Heart right ventricle (tissue), 16 donors: ENCODE measurements at places on chromosomes 7 and 10. TPM values are rescaled to one million over a fixed set of nuclear protein-coding genes. Genes with fewer than 3 reads are reported as not detected.

The PRKG1 gene
- 10.8 TPM for polyA plus RNA-seq

The PLCE1 gene
- 2.3 TPM for polyA plus RNA-seq

The HOXA10 gene
- polyA plus RNA-seq, result not detected

The VPS37D gene
- 1.2 TPM for polyA plus RNA-seq

The OR2A5 gene
- polyA plus RNA-seq, result not detected

The HOGA1 gene
- 58.3 TPM for polyA plus RNA-seq

The TUBAL3 gene
- polyA plus RNA-seq, result 0.51 TPM

The CAV2 gene
- polyA plus RNA-seq, result 56.3 TPM

The NUDT5 gene
- 9.7 TPM for polyA plus RNA-seq

The ELAPOR2 gene
- 1.8 TPM for polyA plus RNA-seq

The PNLIPRP1 gene
- polyA plus RNA-seq, result 0.16 TPM

The WEE2 gene
- polyA plus RNA-seq, result not detected

The A1CF gene
- not detected for polyA plus RNA-seq

The CAPZA2 gene
- 39.4 TPM for polyA plus RNA-seq

The PDE1C gene
- polyA plus RNA-seq, result 11.7 TPM

The DNAJC30 gene
- 9.1 TPM for polyA plus RNA-seq

The VSIR gene
- 47.0 TPM for polyA plus RNA-seq

The CALD1 gene
- 69.9 TPM for polyA plus RNA-seq

The GNGT1 gene
- polyA plus RNA-seq, result not detected

The ADRB1 gene
- 4.7 TPM for polyA plus RNA-seq

The IQCE gene
- 5.0 TPM for polyA plus RNA-seq

The CACNA2D1 gene
- polyA plus RNA-seq, result 7.0 TPM

The NODAL gene
- polyA plus RNA-seq, result not detected

The SORCS1 gene
- polyA plus RNA-seq, result 0.30 TPM

The RAPGEF5 gene
- 5.7 TPM for polyA plus RNA-seq

The IMMP2L gene
- polyA plus RNA-seq, result 4.3 TPM

The CYP26C1 gene
- polyA plus RNA-seq, result not detected

The ITGA8 gene
- 2.2 TPM for polyA plus RNA-seq

The AP1S1 gene
- polyA plus RNA-seq, result 16.1 TPM

The C7orf33 gene
- not detected for polyA plus RNA-seq

The PNLIP gene
- polyA plus RNA-seq, result not detected

The HOXA7 gene
- 0.04 TPM for polyA plus RNA-seq

The SLC18A3 gene
- polyA plus RNA-seq, result not detected

The SKIDA1 gene
- polyA plus RNA-seq, result 0.23 TPM

The MRPS16 gene
- 65.4 TPM for polyA plus RNA-seq

The CNTNAP2 gene
- 0.09 TPM for polyA plus RNA-seq

The VWA2 gene
- polyA plus RNA-seq, result 0.01 TPM
